ENCODE measurements at places on chromosomes 3 and 15. TPM values are rescaled to one million over a fixed set of nuclear protein-coding genes. Genes with fewer than 3 reads are reported as not detected.

GRCh38 chr3:176663387-176663786 lies 533.9 kb downstream of the TBL1XR1 start:
- DNase-seq, result no peak
- H3K27me3 ChIP-seq, result no peaks in the 10 kb centered on the region
- no peak overlapping the region for H3K27ac ChIP-seq
- H3K36me3 ChIP-seq, result no peaks in the 10 kb centered on the region
- no peaks in the 10 kb centered on the region for H3K4me1 ChIP-seq
- no peak overlapping the region for H3K4me3 ChIP-seq

DNA sequence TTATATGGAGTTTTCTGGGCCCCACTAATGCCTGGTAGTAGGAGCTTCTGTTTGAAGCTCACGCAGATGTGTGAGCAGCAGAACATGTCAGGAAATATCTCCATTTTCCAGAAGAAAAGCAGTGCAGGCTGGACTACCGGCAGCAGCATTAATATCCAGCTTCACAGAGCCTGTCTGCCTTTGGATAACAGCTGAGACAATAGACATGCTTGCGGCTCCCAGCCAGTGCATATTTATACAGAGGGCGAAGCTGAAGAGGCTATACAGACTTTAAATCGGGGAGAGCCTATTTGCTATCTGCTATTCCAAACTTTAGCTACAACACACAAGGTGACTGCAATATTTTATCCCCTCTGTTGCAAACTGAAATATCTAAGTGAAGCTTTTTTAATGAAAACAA lies 250.1 kb upstream of the WNT5A start:
- no peak overlapping the region for H3K4me3 ChIP-seq
- H3K27me3 ChIP-seq, result no peaks in the 10 kb centered on the region
- H3K36me3 ChIP-seq, result no peaks in the 10 kb centered on the region
- no peak for DNase-seq

GRCh38 chr3:112013058-112013783 lies 14.5 kb downstream of the TAGLN3 start:
- no peaks in the 10 kb centered on the region for H3K27me3 ChIP-seq
- peak; percentile 67 for DNase-seq
- H3K27ac ChIP-seq, result no peak overlapping the region

GRCh38 chr15:101496198-101496986 lies 6.9 kb upstream of the PCSK6 start:
- H3K27me3 ChIP-seq, result peaks cover 2% of the 10 kb centered on the region
- peaks cover 24% of the 10 kb centered on the region for H3K4me1 ChIP-seq
- H3K27ac ChIP-seq, result no peak overlapping the region
- DNase-seq, result no peak
- H3K4me3 ChIP-seq, result no peak overlapping the region

- peak; percentile 75 for DNase-seq
- H3K27ac ChIP-seq, result no peak overlapping the region
- H3K4me1 ChIP-seq, result peaks cover 26% of the 10 kb centered on the region
- H3K27me3 ChIP-seq, result no peaks in the 10 kb centered on the region
Measured at GRCh38 chr3:195895078-195895860, 13.1 kb downstream of the TNK2 start.

GRCh38 chr3:126922466-126922865 lies 60.4 kb upstream of the PLXNA1 start:
- H3K36me3 ChIP-seq, result no peaks in the 10 kb centered on the region
- no peak overlapping the region for H3K4me3 ChIP-seq
- H3K27me3 ChIP-seq, result no peaks in the 10 kb centered on the region
- no peak overlapping the region for H3K27ac ChIP-seq
- H3K4me1 ChIP-seq, result no peaks in the 10 kb centered on the region

DNA sequence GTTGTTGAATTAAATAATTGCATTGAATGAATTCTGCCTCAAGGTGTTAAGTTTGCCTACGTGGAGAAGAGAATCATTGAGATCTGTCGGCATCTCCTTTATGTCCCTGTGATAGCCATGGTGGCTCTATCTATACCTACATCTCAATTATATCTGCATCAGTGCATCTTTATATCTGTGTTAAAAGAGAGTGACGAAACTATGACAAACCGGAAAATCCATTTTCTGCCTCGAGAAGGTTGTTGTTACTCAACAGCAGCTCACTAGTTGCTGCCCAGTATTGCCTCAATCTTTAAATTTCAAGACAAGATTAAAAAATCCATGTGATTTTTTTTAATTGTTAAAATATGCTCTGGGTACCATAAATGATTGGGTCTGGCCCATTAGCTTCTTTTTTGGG lies 58.7 kb downstream of the GUCA1C start:
- no peaks in the 10 kb centered on the region for H3K27me3 ChIP-seq
- H3K27ac ChIP-seq, result no peak overlapping the region
- no peak overlapping the region for H3K4me3 ChIP-seq
- no peaks in the 10 kb centered on the region for H3K4me1 ChIP-seq

DNA sequence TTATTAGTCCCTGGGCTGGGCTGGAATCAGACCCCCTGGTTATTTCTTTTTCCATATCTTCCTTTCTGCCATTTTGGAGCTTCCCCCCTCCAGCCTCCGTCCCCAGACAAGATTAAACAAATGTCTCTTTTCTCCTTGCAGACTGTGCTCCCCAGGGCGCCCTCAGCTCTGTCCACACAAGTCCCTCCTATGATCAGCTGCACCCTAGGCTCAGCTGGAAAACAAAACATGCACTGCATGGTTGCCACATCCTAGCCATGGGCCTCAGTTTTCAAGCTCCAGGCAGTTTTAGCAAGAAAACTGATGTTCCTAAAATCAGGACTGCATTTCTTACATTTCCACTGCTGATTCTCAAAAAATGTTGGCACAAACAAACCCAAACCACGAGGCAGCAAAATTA lies 23.5 kb upstream of the RFTN1 start:
- H3K27me3 ChIP-seq, result no peaks in the 10 kb centered on the region
- no peak overlapping the region for H3K4me3 ChIP-seq
- H3K36me3 ChIP-seq, result no peaks in the 10 kb centered on the region
- no peak for DNase-seq

GRCh38 chr15:85141726-85142125 lies 160.1 kb downstream of the PDE8A start:
- no peaks in the 10 kb centered on the region for H3K27me3 ChIP-seq
- no peaks in the 10 kb centered on the region for H3K4me1 ChIP-seq
- no peaks in the 10 kb centered on the region for H3K36me3 ChIP-seq
- no peak overlapping the region for H3K27ac ChIP-seq

GPR62 gene
- 0.19 TPM for total RNA-seq

NLGN1 gene
- 14.8 TPM for total RNA-seq

Measured in H1 (cell line).